ENCODE measurements at places on chromosomes 16 and 17.

DNA sequence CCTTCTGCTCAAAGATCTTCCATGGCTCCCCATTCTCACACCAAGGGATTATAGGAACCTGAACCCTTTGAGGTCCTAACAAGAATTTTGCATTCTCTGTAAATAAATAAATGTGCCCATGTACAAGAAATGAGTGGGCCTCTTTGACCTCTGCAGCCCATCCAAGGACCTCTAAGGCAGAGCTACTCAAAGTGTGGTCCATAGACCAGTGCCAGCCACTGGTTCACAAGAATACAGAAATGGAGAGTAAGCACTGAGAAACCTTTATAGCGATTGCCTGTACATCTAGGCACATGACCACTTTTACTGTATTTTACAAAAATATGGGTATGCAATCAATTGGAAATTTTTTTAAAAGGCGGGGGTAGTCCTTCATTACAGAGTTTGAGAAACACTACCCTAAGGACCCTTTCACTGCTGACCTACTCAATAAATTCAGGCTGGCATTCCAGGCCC lies 7.8 kb upstream of the SRCIN1 start:
- DNase-seq = no peak

DNA sequence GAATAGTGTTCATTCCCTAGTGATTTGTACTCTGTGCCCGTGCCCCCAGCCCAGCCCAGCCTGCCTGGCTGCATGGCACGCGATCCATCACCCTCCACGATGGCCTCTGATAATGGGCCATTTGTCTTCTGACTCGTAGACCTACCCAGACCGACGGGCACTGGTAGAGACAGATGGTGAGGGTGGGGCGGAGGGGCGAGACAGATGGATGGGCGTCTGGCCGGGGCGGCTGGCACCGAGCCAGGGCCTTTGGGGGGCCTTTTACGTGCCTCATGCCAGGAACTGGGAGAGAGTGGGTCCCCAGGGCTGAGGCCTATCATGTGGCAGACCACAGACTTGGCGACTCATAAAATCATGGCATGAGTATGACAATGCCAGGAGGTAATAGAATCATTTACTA lies 25.4 kb downstream of the CRHR1 start:
- DNase-seq = no peak

- no peak for DNase-seq
These were observed 86.6 kb upstream of the HNF1B start for GRCh38 chr17:37831492-37831891.

DNA sequence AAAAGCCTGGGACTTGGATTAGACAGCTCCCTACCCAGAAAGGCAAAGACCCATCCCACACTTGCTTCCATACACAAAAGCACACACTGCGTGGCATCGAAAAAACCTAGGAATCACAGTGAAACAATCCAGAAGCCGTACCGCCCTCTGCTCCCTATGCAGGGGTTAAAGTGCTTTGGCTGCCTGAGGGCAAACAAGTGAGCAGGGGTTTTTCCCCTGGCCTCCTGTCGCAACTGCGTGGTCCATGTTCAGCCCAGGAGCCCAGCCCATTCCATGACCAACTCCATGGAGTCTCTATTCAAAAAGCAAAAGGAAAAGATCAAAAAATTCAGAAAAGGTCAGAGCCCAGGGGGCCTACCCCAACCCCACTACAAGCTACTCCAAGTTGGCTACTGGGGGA lies 3.6 kb upstream of the GSDMB start:
- no peak for DNase-seq

GRCh38 chr17:48026502-48027321 lies 10.9 kb downstream of the COPZ2 start:
- peak; percentile 92 for DNase-seq

- DNase-seq = no peak
These were observed 849 bp downstream of the PRR29 start for GRCh38 chr17:63998721-63999679.

DNA sequence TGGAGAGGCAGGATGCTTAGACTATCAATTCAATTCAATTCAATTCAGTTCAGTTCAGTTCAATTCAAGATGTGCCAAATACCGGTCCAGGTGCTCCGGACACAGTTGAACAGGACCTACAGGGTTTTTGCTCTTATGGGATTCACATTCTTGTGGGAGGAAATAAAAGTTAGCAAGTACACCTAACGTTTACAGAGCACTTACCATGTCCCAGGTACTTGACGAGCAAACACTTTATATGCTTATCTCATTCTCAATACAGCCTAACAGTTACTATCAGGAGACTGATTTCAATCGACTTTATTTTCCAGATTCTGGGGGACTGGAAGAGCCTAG lies 467 bp upstream of the GDE1 start:
- no peak for DNase-seq

- peak; percentile 62 for DNase-seq
These were observed 15.2 kb upstream of the SSTR5 start for GRCh38 chr16:1057252-1057932.

DNA sequence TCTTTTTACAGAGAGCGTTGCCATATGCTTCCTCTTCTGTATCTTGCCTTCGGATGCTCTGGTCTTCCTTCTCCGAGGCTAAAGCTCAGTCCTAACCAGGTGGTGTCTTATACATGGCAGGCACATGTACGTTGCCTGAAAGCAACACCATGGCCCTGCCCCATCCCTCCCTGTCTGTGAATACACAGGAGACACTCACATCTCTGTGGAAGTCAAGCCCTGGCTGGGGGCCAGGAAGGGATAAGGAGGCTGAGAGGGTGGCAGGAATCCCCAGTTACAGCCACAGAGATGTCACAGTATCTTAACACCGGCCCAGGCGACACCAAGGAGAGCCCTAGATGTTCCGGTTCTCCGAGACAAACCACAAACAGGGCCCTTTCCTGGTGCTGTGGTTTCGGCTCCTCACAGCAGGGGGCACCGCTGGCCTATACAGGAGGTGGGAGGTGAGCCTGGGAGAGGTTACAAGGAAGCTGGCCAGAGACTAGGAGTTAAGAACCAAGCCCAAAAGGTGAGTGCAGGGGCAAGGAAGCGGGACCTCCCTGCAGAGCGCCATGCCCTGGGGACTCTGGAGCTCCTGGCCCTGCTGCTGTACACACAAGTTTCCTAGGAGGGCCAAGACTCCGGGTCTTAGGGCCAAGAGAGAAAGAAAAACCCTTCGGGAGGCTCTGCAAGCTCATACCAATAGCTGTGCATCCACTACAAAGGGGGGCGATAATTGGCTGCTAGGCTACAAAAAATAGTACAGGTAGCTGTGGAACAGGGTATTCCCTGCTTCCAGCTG lies 41.7 kb downstream of the SRL start:
- peak; percentile 76 for DNase-seq

DNA sequence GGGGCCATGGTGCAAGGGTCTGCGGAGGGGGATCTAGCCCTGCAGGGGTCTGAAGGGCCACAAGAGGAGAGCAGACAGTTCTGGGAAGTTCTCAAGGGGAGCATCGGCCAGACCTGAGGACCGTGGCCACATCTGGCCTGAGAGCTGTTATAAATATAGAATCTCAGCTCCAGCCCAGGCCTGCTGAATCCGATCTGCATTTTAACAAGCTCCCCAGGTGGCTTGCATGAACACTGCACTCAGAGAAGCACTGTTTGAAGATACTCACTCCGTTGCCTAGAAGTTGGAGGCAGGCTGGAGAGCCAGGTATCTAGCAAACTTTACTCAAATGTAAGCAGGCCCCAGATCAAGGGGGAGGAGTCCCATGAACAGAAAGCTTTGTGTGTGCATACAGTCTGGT lies 61.3 kb downstream of the NKD1 start:
- DNase-seq = no peak

GRCh38 chr16:19785512-19786130 lies 67.5 kb downstream of the IQCK start:
- DNase-seq = peak; percentile 55

GRCh38 chr17:68246271-68247028 lies 1.4 kb upstream of the AMZ2 start:
- no peak for DNase-seq

- no peak for DNase-seq
These were observed 130.5 kb downstream of the NPIPB5 start for GRCh38 chr16:22641131-22641628.

GRCh38 chr17:42459256-42459800 lies 650 bp downstream of the ATP6V0A1 start:
- DNase-seq = peak; percentile 71

- DNase-seq = no peak
These were observed 19.5 kb downstream of the TOM1L2 start for GRCh38 chr17:17952691-17953090.

- no peak for DNase-seq
These were observed 52.0 kb upstream of the DLX4 start for GRCh38 chr17:49916854-49917515.

DNA sequence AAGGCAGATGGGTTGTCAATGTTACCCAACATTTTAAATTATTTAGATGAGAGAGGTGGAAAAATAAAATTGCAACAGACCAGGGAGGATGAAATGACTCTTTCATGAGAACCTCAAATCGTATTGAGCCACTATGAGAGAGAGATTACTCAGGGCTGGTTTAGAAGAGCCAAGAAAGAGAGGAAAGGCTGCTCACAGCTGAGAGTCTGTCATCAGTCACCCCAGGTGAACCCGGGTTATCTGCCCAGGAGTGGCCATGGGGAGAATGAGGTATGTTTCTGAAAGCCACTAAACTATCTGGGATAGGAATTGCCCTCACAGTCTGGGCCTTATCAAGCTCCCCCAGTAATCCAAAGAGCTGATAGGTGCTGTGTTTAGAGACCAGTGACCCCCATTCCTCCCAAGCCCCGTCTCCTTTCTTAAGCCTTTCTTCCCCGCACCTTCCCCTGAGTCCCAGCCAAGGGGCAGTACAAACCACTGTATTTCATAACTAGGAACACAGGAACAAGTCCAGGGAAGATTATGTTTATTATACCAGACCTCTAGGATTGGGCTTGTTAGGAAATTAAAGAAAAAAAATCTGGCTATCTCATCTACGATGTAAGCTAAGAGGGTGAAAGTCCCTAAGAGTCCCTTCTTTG lies 158.9 kb upstream of the NOL11 start:
- DNase-seq = no peak

DNA sequence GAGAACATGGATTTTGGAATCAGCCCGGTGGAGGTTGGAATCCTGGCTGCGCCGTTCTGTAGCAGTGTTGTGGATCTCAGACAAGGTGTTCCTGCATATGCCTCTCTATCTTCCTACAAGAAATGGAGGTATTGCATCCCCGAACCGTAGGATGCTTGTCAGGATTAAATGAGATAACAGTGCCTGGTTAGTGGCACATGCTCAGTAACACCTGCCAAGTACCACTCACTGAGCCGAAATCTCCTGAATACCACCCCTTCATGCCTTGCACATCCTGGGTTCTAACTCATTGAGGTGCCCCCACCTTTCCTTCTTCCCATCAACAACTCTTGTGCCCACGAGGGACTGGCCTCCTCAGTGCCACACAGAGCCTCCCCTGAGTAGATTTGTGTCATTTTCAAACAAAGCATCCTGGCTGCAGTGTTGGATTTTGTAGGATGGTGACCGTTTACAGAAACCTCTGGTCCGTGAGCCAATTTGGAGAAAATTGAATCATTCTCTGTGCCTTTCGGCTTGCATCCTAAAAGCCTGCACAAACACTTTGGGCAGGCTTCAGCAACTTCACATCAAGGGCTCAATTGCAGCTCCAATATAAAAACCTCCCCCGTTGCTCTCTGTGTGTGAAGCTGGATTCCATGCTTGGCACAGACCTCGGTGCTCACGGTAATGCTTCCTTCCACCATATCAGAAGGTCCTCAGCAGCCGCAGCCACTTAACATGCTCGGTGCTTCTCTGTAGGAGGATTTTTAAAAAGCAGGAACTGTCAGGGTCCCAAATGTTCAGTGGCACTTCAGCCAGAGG lies 84.2 kb downstream of the WWOX start:
- peak; percentile 89 for DNase-seq

DNA sequence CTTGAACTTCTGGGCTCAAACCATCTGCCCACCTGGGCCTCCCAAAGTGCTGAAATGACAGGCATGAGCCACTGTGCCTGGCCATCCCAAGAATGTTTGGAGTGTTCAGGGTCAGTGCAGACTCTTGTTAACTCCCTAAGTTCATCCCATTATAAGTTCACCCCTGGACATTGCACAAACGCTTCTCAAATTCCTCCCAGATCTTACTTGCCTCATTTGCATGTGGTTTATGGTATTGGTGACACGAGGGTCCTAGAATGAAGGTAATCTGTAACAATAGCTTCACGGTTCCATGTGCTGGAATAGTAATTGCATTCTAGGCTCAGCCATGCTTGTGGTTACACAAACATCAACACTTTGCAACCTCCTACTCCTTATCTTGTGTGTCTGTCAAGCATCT lies 5.0 kb upstream of the CCDC42 start:
- DNase-seq = no peak

DNA sequence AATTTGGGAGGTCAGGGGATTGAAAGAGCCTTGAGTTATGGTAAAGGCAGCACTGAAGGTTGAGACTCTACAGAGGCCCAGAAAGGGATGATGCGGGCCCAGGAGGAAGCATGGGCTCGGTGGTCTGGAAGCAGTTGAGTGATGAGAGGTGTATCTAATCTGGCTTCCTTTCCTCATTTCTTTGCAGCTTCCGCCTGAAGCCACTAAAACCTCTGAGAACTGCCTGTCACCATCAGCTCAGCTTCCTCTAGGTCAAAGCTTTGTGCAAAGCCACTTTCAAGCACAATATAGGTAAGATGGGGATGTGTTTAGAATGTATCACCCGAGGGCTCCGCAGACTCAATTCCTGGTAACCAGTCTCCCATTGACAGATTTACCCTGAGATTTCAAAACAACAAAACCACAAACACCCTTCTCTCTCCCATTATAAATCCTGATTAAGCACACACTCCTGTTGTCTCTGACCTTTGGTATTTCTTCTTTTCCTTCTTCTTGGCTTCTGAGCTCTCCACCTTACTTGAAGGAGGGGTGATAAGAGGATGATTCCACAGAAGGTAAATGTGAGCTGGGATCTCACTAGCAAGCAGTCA lies 21.2 kb downstream of the USP43 start:
- no peak for DNase-seq

- DNase-seq = no peak
These were observed 19.6 kb upstream of the GINS2 start for GRCh38 chr16:85708338-85708737.

GRCh38 chr17:74686761-74687160 lies 26.0 kb downstream of the CD300LF start:
- DNase-seq = no peak

GRCh38 chr16:87196231-87196630 lies 121.0 kb downstream of the C16orf95 start:
- DNase-seq = no peak

GRCh38 chr17:21360048-21360447 lies 16.1 kb upstream of the KCNJ12 start:
- DNase-seq = no peak
